NCI-H1436 treated with DMSO at 0.1 percent for 48 hours (cell line): ENCODE measurements at places on chromosomes 7 and 10.

DNA sequence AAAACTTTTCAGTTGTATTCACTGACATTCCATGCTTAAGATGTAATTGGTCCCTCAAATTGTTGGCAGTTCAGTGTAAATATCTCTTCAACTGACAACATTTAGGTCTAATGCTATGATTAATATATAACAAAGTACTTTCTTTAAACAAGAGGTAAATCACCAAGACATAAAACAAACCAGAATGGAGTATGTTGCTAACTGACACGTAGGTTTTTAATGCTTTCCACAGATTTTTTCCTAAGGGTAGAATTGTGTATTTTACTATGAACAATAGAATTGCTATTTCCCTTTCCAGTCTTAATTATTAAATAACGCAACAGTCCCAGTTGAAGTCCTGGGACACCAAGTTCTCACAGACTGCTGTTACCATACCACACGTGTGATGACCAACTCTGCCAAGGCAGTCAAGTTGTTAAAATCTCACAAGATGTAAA is 4.1 kb downstream of the JCAD start:
- no peak for DNase-seq

- DNase-seq, result no peak
Measured at GRCh38 chr7:128021366-128021765, 9.9 kb downstream of the LRRC4 start.

DNA sequence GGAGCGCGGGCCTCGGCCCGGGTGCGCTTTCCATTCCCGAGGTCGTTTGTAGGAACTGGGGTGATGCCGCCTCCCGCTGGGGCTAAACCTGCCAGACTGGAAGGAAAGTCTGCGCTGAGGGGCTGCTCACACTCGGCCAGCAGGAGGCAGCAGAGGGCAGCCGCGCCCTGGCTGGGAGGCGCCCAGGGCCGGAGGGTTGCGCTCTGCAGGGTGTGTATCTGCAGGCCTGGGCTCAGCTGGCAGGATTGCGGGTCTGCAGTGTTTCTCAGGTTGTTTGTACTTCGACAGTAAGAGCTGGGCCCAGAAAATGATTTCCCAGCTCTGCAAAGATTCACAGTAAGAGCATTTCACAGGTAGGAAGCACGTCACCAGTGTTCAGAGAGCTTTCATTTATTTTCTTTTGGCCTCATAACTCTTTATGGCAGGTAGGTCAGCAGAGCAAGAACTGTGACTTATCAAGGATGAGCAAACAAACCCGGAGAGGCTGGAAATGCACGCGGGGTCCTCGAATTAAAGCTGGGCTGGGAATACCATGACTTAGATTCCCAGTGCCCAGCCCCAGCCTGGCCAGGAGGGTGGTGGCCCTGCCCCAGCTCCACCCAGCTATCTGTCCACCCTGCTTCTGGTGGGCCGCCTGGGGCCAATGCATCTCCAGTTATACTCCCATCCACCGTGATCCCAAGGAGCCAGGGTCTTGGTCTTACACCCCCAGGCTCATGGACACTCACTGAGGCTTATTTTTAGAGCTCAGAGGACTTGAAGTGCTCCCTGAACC is 15.2 kb upstream of the PPP2R2D start:
- DNase-seq, result no peak

- no peak for DNase-seq
Measured at GRCh38 chr10:3785851-3786271, 852 bp upstream of the KLF6 start.

GRCh38 chr7:13989126-13989948 is at the start of gene ETV1:
Gene ETV1 (minus strand): TSS chr7:13989666. CDS start chr7:13989052, 614 bp downstream.
- peak; percentile 35 for DNase-seq

GRCh38 chr10:119734396-119735332 is 8.8 kb downstream of the INPP5F start:
- no peak for DNase-seq

- DNase-seq, result no peak
Measured at GRCh38 chr7:24978843-24979469, 1.0 kb downstream of the OSBPL3 start.

DNA sequence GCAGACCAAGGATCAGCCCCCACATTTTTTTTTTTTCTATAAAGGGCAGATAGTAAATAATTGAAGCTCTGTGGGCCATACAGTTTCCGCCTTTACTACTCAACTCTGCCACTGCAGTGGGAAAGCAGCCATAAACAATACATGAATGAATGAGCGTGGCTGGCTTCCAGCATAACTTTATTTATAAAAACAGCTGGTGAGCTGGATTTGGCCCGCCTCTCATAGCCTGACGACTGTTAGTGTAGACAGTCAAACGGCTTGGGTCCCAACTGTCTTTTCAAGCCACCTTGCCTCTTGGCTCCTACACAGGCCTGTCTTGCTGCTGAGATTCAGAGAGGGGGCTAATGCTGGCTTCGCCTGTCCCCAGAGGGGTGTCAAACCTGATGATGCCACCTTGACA is 169.8 kb upstream of the GPR26 start:
- no peak for DNase-seq

GRCh38 chr10:11272915-11273389 is 255.3 kb downstream of the CELF2 start:
- DNase-seq, result no peak

DNA sequence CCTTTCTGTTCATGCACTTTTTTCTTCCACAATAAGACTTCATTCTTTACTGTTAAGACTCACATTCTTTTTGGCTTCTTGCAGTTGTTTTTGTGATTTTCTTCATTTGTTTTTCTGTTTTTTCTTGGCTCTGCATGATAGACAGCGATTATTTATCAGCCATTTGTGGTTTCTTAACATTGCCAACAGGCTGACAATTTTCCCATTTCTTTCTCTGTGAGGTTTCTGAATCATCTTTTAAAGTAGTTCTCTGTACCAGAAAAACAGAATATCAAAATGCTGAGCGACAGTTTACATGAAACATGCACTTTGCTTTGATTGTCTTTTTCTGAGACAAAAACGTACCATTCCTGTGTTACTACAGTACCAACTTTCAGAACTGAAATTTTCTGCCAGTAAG is 334.2 kb upstream of the MAGI2 start:
- no peak for DNase-seq

DNA sequence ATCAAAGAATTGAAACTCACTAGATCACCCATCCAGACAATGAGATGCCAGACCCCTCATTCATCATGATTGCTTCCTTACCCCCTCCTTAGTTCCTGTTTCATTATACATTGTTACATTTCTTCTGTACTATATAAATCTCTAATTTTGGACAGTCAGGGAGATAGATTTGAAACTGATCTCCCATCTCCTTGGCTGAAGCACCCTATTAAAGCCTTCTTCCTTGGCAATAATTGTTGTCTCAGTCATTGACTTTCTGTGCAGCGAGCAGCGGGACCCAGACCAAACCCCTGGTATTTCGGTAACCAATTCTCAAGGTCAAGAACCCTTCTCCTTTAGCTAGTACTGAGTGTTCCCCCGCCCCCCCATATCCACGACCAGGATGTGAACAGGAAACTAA is 100.2 kb downstream of the ABLIM1 start:
- no peak for DNase-seq

GRCh38 chr10:34262985-34263384 is 552.1 kb downstream of the PARD3 start:
- DNase-seq, result no peak

DNA sequence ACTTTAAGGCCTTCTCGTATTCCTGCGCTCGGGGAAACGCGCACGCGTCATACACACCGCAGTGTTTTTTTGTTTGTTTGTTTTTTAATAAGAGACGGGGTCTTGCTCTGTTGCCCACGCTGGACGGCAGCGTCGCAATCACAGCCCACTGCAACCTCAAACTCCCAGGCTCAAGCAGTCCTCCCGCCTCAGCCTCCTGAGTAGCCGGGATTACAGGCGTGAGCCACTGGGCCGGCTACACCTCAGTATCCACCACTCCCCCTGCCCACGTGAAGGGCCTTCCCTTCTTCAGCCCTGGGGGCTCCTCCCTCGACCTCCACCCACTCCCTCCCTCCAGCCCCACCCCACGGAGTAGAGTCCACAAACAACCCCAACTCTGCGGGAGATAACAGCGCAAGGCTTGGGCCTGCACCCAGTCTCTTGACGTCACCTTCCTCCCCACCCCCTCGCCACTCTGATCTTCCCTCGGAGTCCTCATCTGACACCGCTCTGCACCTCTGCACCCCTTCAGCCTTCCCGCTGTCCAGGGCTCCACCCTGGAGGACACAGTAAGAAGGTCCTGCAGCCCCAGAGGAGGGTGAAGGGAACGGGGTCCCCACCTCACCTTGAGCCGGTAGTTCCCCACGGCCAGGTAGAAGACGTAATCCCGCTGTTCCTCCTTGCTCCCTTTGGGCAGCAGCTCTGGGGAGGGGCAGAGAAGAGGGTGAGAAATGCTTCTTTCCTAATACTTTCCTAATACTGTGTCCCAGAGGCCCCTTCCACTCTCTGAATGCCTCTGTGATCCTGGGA is 2.8 kb upstream of the CLDN15 start:
- no peak for DNase-seq

DNA sequence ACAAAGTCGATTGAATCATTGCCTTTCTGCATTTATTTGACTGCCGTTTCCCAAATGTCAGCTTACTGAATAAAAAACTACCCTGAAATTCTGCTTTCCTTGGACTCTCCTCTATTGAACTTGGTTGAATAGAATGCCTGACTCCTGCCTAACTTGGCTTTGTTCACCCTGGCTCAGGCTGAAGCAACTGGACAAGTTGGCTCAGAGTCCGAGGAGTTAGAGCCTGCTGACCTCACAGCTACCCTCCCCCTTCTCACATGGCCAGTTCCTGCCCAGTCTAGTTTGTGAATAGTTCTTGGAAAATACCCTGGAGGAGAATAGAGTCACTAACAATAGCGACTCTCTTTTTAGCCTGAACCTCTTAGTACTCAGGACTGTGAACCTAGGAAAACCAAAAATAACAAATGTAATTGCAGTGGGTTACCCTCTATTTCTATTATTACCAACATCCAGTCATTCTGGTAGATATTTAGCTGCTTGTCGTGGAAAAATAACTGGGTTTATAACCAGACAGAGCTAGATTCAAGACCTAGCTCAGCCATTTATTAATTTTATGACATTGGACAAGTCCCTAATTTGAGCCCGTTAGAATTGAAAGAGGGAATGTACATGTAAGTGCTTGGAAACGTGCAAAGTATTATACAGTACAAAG is 17.3 kb upstream of the NRBF2 start:
- no peak for DNase-seq

DNA sequence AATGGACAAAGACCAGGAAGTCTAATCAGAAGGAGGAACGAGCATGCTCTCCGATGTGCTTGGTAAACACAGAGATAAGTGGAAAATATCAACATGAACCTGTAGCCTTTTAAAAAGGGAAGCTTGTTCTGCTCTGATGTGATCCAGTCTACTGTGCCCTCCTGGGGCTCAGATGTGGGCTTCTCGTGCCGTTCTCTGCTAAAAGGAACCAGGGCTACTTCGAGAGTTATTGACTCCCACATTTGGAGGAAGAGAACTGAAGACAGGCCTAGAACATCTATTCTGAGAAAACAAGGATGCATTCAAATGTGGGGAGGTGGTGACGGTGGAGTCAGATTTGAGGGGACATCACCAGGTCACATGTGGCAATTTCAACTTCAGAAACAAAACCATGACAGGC is 325.4 kb downstream of the GLRX3 start:
- DNase-seq, result no peak

DNA sequence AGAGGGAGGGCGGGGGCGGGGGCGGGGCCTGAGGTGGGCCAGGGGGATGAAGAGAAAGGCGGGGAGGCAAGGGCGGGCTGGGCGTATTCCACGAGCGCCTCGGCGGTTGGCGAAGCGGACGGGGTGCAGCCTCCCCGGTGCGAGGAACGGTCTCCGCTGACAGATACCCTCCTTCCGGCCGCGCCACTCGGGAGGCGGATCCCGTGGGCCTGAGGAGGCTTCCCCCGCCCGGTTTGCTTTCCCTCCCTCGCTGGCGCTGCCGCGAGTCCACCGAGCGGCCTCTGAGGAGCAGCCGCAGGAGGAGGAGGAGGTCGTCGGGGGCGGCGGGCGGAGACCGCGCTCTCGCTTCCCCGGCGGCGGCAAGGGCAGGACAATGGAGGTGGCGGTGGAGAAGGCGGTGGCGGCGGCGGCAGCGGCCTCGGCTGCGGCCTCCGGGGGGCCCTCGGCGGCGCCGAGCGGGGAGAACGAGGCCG is at the start of gene TRIM24:
TRIM24 (plus strand) TSS at position 84 of the 473 bp plus-strand sequence; CDS start at position 374, 290 bp downstream.
- peak; percentile 95 for DNase-seq

GRCh38 chr10:35554461-35555056 is 50.6 kb upstream of the GJD4 start:
- DNase-seq, result no peak

- no peak for DNase-seq
Measured at GRCh38 chr10:96820765-96821164, 11.3 kb upstream of the LCOR start.

DNA sequence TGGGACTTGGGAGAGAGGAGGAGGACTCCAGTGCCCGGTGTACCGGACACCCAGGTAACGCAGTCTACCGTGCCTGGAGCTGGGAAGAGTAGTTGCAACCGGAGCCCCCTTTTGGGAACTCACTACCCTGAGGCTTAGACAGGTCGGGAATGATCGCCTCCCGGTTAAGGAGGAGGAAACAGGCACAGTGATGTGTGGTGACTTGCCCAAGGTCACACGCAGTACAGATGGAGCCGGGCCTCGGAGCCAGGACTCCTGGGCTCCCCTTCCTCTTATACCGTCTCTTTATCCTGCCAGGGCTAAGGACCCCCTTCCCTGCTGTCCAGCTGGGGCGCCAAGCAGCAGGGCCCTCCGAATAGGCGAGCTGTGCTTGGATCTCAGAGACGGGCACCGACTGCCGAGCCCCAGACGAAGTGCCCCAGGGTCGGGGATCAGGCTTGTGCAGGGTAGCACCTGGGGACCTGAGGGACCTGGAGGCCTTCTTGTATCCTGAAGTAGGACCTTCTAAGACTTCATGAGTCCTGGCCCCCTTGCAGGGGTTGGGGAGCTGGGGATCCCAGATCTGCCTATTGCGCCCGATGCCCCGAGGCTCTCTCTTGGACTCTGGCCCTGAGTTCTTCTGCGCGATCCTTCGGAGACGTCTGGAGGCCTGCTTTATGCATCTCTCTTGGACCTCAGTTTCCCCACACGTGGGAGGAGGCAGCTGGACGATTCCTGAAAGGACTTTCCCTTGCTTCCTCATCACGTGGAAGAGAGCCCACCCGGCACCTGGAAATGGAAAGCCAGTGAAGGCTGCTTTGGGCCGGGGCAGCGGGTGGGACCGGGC is 767 bp upstream of the CYP26A1 start:
- DNase-seq, result no peak

- DNase-seq, result no peak
Measured at GRCh38 chr7:40097728-40098127, 36.7 kb downstream of the MPLKIP start.

GRCh38 chr10:32413513-32413912 is 32.4 kb upstream of the CCDC7 start:
- no peak for DNase-seq

- DNase-seq, result no peak
Measured at GRCh38 chr7:92880212-92881090, 44.1 kb upstream of the CDK6 start.

DNA sequence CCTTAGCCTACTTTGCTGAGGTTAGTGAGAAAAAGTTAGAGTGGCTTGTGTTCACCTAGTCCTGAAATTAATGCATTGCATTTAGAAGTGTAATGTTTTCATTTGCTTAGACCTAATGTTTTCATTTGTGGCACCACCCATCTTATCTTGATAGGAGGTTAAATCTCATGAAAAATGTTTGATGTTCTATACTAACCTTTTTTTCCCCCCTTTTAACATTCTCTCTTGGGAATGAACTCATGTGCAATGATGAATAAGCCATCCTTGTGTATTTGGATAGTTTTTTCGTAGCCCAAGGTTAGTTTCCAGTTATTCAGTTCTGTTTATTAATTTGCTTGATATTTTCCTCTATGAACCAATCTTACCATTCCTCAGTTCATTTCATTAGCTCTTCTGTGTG is 2.8 kb downstream of the FHIP2A start:
- DNase-seq, result no peak

GRCh38 chr10:6255548-6256061 is 52.9 kb downstream of the PFKFB3 start:
- no peak for DNase-seq
